CD4-positive, alpha-beta T cell treated with Interleukin-15 for 1 hour (primary cell): ENCODE measurements at places on chromosomes 3 and 15.

- no peak for DNase-seq
Measured at GRCh38 chr15:50141856-50142255, 22.8 kb upstream of the ATP8B4 start.

- DNase-seq, result no peak
Measured at GRCh38 chr15:37100109-37100965, at the start of gene MEIS2. MEIS2 (minus strand) TSS chr15:37100549; CDS start chr15:37099466, 1,083 bp downstream.

GRCh38 chr15:38145651-38146111 lies 107.0 kb upstream of the SPRED1 start:
- no peak for DNase-seq

GRCh38 chr15:55327387-55327786 lies 8.4 kb downstream of the PIGB start:
- no peak for DNase-seq

DNA sequence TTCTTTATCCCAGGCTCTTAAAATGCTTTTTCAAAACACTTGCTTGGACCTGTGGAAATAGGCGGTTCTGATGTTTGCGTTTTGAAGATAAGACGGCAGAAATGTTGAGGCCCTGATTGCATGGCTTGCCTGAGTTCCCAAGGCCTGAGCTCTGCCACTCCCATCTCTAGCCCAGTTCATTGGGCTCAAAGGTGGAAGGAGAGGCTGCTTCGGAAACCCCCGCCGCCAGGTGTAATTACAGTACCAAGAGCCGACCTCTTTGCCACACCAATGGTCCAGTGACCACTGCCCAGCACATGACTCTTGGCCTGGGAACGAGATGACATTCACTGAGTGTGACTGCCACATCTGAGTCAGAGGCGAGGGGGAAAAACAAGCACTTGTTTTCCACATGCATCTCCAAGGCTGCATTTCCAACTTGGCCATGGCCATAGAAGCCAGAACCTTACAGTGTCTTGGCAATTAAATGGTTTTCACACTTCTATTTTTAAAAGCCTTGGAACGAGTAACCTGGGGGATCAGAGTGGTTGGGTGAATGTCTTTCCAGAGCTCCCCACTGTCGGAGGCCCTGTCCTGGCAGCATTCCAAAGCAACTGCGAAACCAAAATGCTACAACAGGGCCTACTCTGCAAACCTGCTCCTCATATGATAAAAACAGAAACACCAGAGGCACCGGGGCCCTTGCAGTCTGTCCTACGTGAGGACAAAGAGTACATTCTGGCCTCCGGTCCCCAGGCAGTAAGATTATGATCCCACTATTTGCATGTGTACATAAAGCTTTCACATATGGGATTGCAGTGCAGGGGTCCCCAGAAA lies 63.8 kb upstream of the CGNL1 start:
- DNase-seq, result no peak

DNA sequence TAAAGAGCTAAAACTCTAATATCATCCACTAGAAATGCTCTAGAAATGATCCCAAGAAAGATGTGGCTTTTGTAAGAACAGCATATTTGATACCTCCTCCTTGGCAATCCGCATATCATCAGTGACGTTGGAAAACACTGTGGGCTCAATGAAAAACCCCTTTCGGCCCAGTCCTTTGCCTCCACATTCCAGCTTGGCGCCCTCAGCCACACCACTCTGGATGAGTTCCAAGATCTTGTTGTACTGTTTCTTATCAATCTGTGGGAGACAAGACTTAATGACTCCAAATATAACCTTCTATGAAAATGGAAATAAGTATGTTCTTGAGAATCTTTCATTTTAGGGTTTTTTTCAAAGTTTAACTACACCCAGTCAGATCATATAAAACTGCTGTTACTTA lies 103.6 kb downstream of the ALDH1A2 start:
- DNase-seq, result no peak

GRCh38 chr3:177371888-177372287 lies 174.6 kb upstream of the TBL1XR1 start:
- DNase-seq, result no peak

DNA sequence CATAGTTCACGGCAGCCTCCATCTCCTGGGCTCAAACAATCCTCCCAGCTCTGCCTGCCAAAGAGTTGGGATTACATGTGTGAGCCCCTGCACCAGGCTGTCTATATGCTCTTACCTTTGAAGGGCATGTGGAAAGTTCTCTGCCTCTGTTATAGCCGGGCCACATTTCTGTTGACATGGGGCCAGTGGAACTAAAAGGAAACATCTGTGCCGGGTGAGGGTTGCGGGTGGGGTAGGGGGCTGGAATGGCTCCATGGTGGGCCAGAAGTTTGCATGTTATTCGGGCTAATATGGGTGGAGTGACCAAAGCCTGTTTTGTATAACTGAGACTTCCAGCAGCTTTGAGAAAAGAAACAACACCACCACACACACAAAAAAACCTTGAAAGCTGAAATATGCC lies 8.3 kb upstream of the CLEC3B start:
- DNase-seq, result no peak

DNA sequence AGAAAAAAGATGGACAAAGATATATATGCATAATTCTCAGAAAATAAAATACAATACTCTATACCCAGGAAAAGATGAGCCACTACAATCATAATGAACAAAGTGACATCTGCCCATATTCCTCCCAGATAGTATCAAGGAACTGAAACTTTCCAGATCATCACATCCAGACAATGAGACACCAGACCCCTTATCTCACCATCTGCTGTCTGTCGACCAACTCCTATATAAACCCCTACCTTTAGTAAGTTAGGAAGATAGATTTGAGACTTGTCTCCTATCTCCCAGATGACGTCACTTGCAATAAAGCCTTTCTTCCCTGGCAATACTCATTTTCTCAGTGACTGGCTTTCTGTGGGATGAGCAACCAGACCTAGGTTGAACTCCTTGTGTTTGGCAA lies 1071.6 kb downstream of the PLOD2 start:
- DNase-seq, result no peak
